ENCODE measurements at places on chromosomes 7 and 10.
A peak's percentile ranks its signal among the peaks of the same experiment; 100 is the strongest.

GRCh38 chr10:130781623-130782022, 529.9 kb downstream of the TCERG1L start:
- no peak for DNase-seq

- DNase-seq, result no peak
Measured at GRCh38 chr10:101249171-101249581, 19.9 kb upstream of the LBX1 start.

DNA sequence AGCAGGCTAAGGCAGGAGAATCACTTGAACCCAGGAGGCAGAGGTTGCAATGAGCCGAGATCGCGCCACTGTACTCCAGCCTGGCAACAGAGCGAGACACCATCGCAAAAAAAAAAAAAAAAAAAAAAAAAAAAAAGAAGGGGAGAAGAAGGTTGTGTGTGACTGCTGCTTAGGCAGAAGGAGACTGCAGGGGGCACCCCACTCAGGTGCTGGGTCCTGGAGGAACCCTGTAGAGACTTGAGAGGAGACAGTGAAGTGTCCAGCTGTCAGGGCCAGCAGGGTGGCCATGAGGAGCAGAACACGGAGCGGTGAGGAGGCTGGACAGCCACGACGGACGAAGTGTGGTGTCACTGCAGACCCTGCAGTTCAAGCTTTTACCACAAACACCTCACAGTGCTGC, 99.0 kb upstream of the NMT2 start:
- DNase-seq, result no peak

DNA sequence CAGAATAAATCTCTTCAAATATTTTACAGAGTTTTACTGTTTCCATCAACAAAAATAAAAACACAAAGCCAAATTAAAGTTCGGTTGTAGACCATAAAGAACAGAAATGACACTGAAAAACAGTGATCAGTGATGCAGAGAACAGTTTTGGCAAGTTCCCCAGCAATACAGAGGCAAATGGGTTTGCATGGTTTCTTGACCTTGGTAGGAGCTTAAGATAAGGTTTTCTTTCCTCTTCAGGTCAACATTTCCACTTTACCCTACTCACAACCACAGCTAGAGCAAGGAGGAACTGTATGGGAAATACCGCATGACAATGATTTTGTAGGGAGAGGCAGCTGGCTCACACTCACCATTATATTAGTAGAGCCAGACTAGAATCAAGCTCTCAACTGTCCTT, 199.5 kb downstream of the SH2D4B start:
- no peak for DNase-seq

DNA sequence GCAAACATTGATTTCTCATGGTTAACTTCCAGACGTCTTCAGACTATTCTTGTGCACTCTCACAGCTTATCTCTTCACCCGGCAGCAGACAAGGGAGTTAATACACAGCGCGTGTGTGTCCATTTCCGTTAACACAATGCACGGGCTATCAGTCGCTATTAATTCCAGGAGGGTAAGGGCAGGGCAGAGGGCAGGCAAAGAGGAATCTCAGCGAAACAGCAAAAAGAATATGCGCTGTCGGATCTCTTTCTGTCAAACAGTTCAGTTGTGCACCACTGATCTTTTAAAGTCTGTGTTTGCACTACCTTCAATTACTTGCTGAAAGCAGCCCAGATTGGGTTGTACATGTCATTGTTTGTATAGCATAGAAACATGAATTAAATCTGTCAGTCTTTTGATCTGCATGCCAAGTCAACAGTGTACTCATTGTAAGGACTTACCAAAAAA, 41.1 kb upstream of the CABCOCO1 start:
- no peak for DNase-seq

DNA sequence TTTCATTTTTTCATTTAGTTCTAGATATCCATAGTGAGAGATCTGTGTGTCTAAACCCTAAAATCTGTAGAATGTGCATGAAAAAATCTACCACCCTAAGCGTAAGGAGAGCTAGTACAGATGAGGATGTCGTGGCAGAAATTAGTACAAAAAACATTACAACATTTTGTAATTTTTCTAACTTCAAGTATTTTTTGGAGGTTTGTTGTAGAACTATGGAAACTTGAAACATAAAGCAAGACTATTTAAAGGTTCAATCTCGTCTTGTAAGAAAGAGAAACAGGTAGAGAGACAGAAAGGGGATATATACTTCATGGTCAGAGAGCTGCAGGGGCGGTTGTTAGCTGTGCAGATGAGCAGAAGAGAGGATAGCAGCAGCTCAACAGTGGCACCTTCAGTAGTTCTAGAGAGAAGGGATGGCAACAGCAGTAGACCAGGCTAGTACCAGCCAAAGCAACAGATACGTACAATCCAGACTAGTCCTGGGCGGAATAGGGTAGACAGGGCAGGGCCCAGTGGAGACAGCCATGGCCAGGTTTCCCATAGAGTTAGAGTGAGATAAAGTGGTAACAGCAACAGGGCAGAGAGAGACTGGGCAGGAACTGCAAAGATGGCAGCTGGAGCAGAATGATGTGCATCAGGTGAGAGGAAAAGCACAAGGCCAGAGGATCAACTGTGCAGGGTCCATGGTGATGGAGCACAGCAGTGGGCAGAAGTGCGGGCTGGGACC, 145.2 kb downstream of the FRMD4A start:
- DNase-seq, result peak; percentile 69

GRCh38 chr7:29480451-29480850, 83.2 kb upstream of the PRR15 start:
- DNase-seq, result no peak

- no peak for DNase-seq
Measured at GRCh38 chr10:31467791-31468535, 148.9 kb downstream of the ZEB1 start.

- no peak for DNase-seq
Measured at GRCh38 chr10:96034625-96035024, 8.8 kb upstream of the CCNJ start.

GRCh38 chr10:49389361-49389933, 6.4 kb downstream of the DRGX start:
- no peak for DNase-seq

GRCh38 chr10:96747734-96748550, 27.6 kb upstream of the PIK3AP1 start:
- no peak for DNase-seq

All from activated CD8-positive, alpha-beta memory T cell treated with anti-CD3 and anti-CD28 coated beads for 24 hours (primary cell).